ENCODE measurements at places on chromosomes 1 and 21. TPM values are rescaled to one million over a fixed set of nuclear protein-coding genes. Genes with fewer than 3 reads are reported as not detected.

Gene BTBD8
- 14.8 TPM for total RNA-seq

DNA sequence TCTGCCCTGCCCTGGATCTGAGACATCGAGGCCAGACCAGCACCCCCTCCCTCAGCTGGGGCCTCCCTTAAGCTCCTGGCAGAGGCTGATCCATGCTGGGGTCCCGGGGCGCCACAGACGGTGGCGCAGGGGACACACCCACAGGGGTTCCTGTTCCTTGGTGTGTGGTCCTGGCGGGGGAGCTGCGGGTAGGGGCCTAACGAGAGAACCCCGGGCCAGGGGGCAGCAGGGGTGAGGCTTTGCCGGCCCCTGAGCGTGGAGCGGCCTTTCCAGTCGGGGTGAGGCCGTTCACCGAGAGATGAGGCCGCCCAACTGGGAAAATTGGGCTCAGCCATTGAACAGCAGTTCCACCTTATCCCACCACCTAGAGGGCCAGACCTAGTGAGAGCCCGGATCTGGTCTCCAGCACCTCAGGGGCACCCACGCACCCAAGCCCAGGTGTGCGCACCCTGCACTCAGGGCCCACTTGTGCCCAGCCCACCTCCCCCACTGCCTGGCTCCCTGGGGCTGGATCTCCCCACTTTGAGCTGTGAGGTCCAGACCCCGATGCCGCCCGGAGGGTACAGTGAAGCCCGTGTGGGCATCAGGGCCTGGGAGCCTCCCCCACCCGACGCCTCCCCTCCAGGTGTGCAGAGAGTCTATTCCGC is 45.5 kb upstream of the CCDC27 start:
- no peaks in the 10 kb centered on the region for H3K36me3 ChIP-seq
- H3K4me1 ChIP-seq: no peaks in the 10 kb centered on the region
- no peaks in the 10 kb centered on the region for H3K27me3 ChIP-seq
- no peak overlapping the region for H3K4me3 ChIP-seq
- no peak overlapping the region for H3K27ac ChIP-seq
- no peak for DNase-seq

GRCh38 chr1:207027206-207027777 is 5.3 kb downstream of the C1orf116 start:
- H3K36me3 ChIP-seq: no peaks in the 10 kb centered on the region
- H3K4me3 ChIP-seq: no peak overlapping the region
- peak overlapping the region; percentile 99 for H3K27ac ChIP-seq
- DNase-seq: no peak
- peaks cover 59% of the 10 kb centered on the region for H3K4me1 ChIP-seq
- no peaks in the 10 kb centered on the region for H3K27me3 ChIP-seq

DNA sequence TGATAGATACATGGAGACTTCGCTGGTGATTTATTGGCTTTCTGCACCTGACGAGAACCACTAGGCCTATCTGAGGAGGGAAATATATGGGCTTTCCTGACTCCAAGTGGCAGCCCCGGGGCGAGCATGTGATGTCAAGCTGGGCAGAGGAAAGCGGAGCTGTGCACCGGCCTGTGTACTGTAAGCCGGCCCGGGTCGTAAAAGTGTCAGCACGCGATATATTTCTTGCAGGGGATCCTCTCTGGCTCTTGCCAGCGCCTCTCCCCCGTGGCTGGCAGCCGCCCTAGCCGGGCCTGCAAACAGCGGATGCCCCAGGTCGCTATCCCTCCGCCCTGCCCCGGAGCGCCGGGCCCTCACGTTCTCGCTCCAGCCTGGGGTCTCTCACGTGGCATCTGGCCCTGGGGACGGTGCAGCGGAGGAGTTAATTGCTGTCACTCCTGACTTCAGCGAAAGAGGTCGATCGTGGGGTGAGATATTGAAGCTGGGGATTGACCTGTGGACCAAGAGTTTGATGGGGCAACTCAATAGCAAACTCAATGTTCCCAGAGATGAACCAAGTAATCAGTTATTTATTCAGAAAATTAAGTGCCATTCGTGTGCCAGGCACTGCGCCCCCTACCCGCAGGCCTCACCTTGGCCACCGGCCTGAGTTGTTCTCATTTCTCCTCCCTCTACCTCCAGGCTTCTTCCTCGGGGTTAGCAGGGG is 41.0 kb upstream of the HAO2 start:
- peak; percentile 57 for DNase-seq
- H3K27ac ChIP-seq: no peak overlapping the region
- peaks cover 6% of the 10 kb centered on the region for H3K4me1 ChIP-seq
- no peak overlapping the region for H3K4me3 ChIP-seq
- no peaks in the 10 kb centered on the region for H3K27me3 ChIP-seq
